ENCODE measurements at places on chromosomes 1 and 21.

DNA sequence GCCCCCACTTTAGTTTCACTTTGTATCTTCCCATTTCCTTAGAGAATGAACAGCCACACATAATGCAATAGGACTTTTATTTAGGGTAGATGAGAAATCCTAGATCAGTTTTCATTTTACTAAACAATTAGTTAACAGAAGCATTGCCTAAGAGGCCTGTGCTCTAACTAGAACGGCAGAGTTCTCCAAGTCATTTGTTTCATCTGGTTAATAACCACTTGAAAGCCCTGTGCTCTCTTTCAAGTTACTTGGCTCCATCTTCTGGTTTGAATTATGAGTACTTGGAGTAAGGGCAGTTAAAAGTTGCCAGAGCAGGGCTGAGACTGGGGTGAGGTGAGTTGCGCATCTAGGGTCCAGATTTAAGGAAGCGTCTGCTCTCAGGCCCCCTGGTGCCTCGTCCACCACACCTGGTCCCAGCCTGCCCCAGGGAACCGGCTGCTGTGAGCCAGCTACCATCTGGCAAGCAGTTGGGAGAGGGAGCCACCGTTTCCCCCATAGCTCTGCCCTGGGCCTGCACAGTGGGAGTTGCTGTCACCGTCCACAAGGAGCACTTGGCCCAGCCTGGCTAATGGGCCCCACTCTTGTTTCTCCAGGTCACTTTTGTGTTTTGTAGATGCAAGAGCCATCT, 18.1 kb upstream of the SLC44A3 start:
- H3K4me3 ChIP-seq: peak overlapping the region; percentile 20
- H3K4me1 ChIP-seq: peaks cover 14% of the 10 kb centered on the region
- H3K27me3 ChIP-seq: no peaks in the 10 kb centered on the region
- DNase-seq: peak; percentile 85
- no peaks in the 10 kb centered on the region for H3K36me3 ChIP-seq

DNA sequence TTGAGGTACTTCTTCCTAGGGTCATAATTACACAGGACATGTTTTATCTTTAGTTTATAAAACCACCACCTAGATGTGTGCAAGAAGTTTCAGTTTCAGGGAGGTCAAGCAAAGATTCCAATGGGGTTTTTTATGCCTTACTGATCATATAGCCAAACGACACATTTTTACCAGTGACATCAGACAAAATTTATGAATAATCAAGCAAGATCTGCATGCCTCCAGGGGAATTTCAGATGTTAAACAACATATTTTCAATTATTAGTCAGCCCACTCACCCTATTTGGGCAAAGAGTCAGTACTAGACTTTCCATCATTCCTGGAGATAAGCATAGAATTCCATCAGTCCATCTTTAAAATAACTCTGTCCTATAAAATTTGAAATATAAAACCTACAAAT, 867.4 kb downstream of the KCNT2 start:
- no peak for DNase-seq
- H3K27me3 ChIP-seq: no peaks in the 10 kb centered on the region

- no peak overlapping the region for H3K4me3 ChIP-seq
- no peak overlapping the region for H3K27ac ChIP-seq
- H3K4me1 ChIP-seq: no peaks in the 10 kb centered on the region
- DNase-seq: no peak
- H3K36me3 ChIP-seq: no peaks in the 10 kb centered on the region
These were observed 609.6 kb downstream of the BRINP3 start for GRCh38 chr1:189868021-189868420.

- H3K4me3 ChIP-seq: no peak overlapping the region
- H3K27ac ChIP-seq: no peak overlapping the region
- no peaks in the 10 kb centered on the region for H3K27me3 ChIP-seq
- H3K36me3 ChIP-seq: no peaks in the 10 kb centered on the region
These were observed 14.7 kb upstream of the CSF1 start for GRCh38 chr1:109895720-109896504.

- no peaks in the 10 kb centered on the region for H3K36me3 ChIP-seq
- H3K4me3 ChIP-seq: no peak overlapping the region
- H3K27ac ChIP-seq: no peak overlapping the region
- no peaks in the 10 kb centered on the region for H3K27me3 ChIP-seq
- DNase-seq: no peak
These were observed 19.5 kb downstream of the EPB41 start for GRCh38 chr1:28933918-28934317.

GRCh38 chr1:246591958-246592357, 25.7 kb downstream of the CNST start:
- peaks cover 2% of the 10 kb centered on the region for H3K36me3 ChIP-seq
- no peak for DNase-seq
- H3K27ac ChIP-seq: no peak overlapping the region
- H3K27me3 ChIP-seq: no peaks in the 10 kb centered on the region
- peaks cover 12% of the 10 kb centered on the region for H3K4me1 ChIP-seq
- H3K4me3 ChIP-seq: no peak overlapping the region

- peaks cover 61% of the 10 kb centered on the region for H3K27me3 ChIP-seq
- no peak overlapping the region for H3K27ac ChIP-seq
- no peak overlapping the region for H3K4me3 ChIP-seq
- no peaks in the 10 kb centered on the region for H3K4me1 ChIP-seq
- no peaks in the 10 kb centered on the region for H3K36me3 ChIP-seq
These were observed 67.8 kb downstream of the PRRX1 start for GRCh38 chr1:170731566-170732251.

DNA sequence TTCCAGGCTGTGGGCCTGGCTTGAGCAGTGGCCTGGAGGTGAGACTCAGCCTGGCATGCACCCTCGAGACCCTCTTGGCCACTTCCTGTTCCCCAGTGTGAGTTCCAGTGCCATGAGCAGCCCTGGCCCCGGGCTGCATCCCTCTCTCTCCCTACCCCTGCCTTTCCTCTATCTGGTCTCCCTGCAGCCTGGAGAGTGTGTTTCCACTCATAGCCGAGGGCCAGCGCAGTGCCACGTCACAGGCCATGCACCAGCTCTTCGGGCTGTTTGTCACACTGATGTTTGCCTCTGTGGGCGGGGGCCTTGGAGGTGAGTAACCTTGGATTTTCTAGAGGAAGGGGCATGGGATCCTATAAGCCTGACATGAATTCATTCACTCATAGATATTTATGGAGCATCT, 13.6 kb downstream of the RHBG start:
- no peak for DNase-seq
- H3K4me1 ChIP-seq: no peaks in the 10 kb centered on the region
- H3K36me3 ChIP-seq: no peaks in the 10 kb centered on the region
- H3K4me3 ChIP-seq: no peak overlapping the region
- H3K27ac ChIP-seq: no peak overlapping the region

- no peaks in the 10 kb centered on the region for H3K4me1 ChIP-seq
- no peaks in the 10 kb centered on the region for H3K27me3 ChIP-seq
- no peak overlapping the region for H3K4me3 ChIP-seq
- H3K36me3 ChIP-seq: no peaks in the 10 kb centered on the region
These were observed 97.6 kb upstream of the DYNLT5 start for GRCh38 chr1:66654643-66655042.

- no peak for DNase-seq
- no peak overlapping the region for H3K27ac ChIP-seq
- no peaks in the 10 kb centered on the region for H3K27me3 ChIP-seq
- no peaks in the 10 kb centered on the region for H3K4me1 ChIP-seq
- H3K4me3 ChIP-seq: no peak overlapping the region
These were observed 854.1 kb upstream of the B3GALT2 start for GRCh38 chr1:194040496-194040895.

GRCh38 chr1:226678701-226679100, 60.4 kb downstream of the ITPKB start:
- H3K27me3 ChIP-seq: no peaks in the 10 kb centered on the region
- no peaks in the 10 kb centered on the region for H3K36me3 ChIP-seq
- H3K4me3 ChIP-seq: no peak overlapping the region
- peaks cover 26% of the 10 kb centered on the region for H3K4me1 ChIP-seq
- no peak overlapping the region for H3K27ac ChIP-seq
- no peak for DNase-seq

GRCh38 chr21:41067709-41068108, 100.3 kb upstream of the BACE2 start:
- H3K36me3 ChIP-seq: no peaks in the 10 kb centered on the region
- no peak overlapping the region for H3K4me3 ChIP-seq
- no peaks in the 10 kb centered on the region for H3K4me1 ChIP-seq

- no peaks in the 10 kb centered on the region for H3K27me3 ChIP-seq
- peak overlapping the region; percentile 79 for H3K4me3 ChIP-seq
- DNase-seq: no peak
- peaks cover 17% of the 10 kb centered on the region for H3K4me1 ChIP-seq
These were observed 651 bp downstream of the COA6 start for GRCh38 chr1:234373959-234374254.

DNA sequence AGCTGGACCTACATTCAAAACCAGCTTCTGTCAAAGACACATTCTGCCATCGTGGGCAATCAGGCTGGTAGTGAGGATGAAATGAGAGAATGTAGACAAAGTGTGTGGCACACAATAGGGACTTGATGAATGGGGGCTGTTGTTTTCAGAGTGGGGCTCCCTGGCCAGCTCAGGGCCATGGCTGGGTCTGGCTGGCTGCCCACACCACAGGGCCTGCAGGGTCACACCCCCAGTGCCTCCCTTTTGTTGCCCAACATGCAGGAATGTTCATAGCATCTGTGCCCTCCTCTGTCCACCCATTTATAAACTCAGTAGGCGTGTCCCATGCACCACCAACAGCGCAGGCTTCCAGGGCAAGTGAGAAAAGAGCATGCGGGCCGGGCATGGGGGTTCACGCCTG, 20.8 kb upstream of the ECE1 start:
- H3K4me1 ChIP-seq: peaks cover 47% of the 10 kb centered on the region
- no peak overlapping the region for H3K27ac ChIP-seq
- H3K36me3 ChIP-seq: no peaks in the 10 kb centered on the region
- H3K4me3 ChIP-seq: no peak overlapping the region
- no peak for DNase-seq
- no peaks in the 10 kb centered on the region for H3K27me3 ChIP-seq

DNA sequence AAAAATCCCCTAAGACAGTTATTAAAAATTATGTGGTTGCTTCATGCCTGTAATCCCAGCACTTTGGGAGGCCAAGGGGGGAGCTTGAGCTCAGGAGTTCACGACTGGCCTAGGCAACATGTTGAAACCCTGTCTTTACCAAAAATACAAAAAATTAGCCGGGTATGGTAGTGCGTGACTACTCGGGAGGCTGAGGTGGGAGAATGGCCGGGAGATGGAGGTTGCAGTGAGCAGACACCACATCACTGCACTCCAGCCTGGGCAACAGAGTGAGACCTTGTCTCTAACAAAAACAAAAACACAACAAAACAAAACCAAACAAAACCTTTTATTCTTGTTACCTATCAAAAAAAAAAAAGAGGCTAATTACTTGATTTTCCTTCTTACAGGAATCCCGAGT, 2.1 kb downstream of the ELK4 start:
- H3K27ac ChIP-seq: no peak overlapping the region
- no peak for DNase-seq
- peaks cover 7% of the 10 kb centered on the region for H3K4me1 ChIP-seq
- H3K36me3 ChIP-seq: no peaks in the 10 kb centered on the region

- peaks cover 12% of the 10 kb centered on the region for H3K36me3 ChIP-seq
- no peak overlapping the region for H3K27ac ChIP-seq
- no peak overlapping the region for H3K4me3 ChIP-seq
- peaks cover 5% of the 10 kb centered on the region for H3K4me1 ChIP-seq
These were observed 5.1 kb downstream of the PMF1 start for GRCh38 chr1:156217871-156218270.

- no peak overlapping the region for H3K27ac ChIP-seq
- no peak for DNase-seq
- no peak overlapping the region for H3K4me3 ChIP-seq
- no peaks in the 10 kb centered on the region for H3K36me3 ChIP-seq
These were observed 189.3 kb upstream of the NRIP1 start for GRCh38 chr21:15254111-15254510.

DNA sequence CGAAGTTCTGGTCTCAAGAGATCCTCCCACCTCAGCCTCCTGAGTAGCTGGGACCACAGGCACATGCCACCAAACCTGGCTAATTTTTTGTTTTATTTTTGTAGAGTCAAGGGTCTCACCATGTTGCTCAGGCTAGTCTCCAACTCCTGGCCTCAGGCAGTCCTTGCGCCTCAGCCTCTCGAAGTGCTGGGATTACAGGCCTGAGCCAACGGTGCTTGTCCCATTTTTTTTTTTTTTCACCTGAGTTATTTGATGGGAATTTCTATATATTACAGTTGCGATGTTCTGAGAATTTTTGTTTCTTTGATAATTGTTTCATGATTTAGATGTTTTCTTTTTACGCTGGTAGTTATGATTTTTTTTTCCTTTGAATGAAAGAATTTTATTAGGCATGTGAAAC, 2.5 kb downstream of the RABGAP1L start:
- H3K4me3 ChIP-seq: no peak overlapping the region
- no peak overlapping the region for H3K27ac ChIP-seq
- no peaks in the 10 kb centered on the region for H3K36me3 ChIP-seq
- H3K4me1 ChIP-seq: peaks cover 7% of the 10 kb centered on the region

GRCh38 chr21:31117128-31117916, 79.0 kb upstream of the KRTAP19-8 start:
- no peak overlapping the region for H3K4me3 ChIP-seq
- no peak overlapping the region for H3K27ac ChIP-seq
- no peaks in the 10 kb centered on the region for H3K36me3 ChIP-seq
- no peaks in the 10 kb centered on the region for H3K27me3 ChIP-seq
- no peaks in the 10 kb centered on the region for H3K4me1 ChIP-seq
- DNase-seq: peak; percentile 29

DNA sequence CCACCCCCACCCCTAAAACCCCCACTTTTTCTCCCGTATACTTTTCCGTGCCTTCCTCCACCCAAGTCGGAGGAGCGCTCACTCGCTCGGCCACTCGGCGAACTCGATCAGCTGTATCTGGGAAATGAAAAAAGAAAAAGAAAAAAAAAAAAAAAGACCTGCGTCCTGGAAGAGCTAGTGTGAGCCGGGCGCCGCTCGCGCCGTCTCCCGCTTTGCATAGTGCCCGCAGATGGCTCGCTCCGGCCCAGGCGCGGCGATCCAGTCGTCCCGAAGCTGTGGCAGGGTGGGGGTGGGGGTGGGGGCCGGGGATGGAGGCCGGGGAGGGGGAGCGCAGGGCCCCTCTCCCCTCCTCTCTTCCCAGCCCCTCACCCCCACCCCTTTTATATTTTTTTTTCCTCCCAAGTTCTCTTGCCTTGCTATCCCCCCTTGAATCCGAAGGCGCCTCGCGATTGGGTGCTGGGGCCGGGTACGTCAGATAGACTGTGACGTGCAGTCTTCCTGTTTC, 299 bp upstream of the PROX1 start:
- no peaks in the 10 kb centered on the region for H3K36me3 ChIP-seq
- peaks cover 4% of the 10 kb centered on the region for H3K4me1 ChIP-seq
- H3K27ac ChIP-seq: no peak overlapping the region
- H3K4me3 ChIP-seq: peak overlapping the region; percentile 33
- peaks cover 95% of the 10 kb centered on the region for H3K27me3 ChIP-seq

GRCh38 chr1:48572646-48573258, 100.7 kb upstream of the SPATA6 start:
- no peaks in the 10 kb centered on the region for H3K4me1 ChIP-seq
- no peak overlapping the region for H3K4me3 ChIP-seq
- DNase-seq: peak; percentile 79
- no peaks in the 10 kb centered on the region for H3K36me3 ChIP-seq
- H3K27ac ChIP-seq: no peak overlapping the region

- no peaks in the 10 kb centered on the region for H3K27me3 ChIP-seq
- H3K4me1 ChIP-seq: no peaks in the 10 kb centered on the region
- H3K36me3 ChIP-seq: no peaks in the 10 kb centered on the region
- DNase-seq: no peak
- no peak overlapping the region for H3K27ac ChIP-seq
These were observed 467.3 kb upstream of the RGS18 start for GRCh38 chr1:191690931-191691330.
